ENCODE measurements at places on chromosomes 5 and 9.

DNA sequence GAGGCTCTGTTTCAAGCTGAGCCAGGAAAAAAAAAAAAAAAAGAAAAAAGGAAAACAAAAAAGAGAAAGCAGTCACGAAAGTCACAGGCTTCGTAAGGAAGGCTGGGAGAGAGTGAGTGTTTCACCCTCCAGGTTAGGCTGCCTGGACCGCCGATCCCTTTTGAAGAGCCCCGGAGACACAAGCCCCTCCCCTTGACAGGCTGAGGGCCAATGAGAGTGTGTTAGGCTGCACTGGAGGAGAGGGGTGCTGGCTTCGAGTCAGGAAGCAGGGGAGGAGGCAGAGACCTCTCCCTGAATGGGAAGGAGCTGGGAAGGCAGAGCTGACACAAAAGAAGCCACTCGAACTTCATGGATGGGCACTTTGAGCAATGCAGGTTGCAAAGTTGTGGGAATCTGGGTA, at the start of gene NMUR2:
NMUR2 (minus strand) TSS at position 135 of the 400 bp plus-strand sequence. CDS start 166 bp downstream, outside the sequence.
- no peak for DNase-seq

- no peak for DNase-seq
These were observed 9.9 kb downstream of the PTCH1 start for GRCh38 chr9:95506678-95507463.

GRCh38 chr9:133201424-133202144, 7.5 kb downstream of the OBP2B start:
- no peak for DNase-seq

DNA sequence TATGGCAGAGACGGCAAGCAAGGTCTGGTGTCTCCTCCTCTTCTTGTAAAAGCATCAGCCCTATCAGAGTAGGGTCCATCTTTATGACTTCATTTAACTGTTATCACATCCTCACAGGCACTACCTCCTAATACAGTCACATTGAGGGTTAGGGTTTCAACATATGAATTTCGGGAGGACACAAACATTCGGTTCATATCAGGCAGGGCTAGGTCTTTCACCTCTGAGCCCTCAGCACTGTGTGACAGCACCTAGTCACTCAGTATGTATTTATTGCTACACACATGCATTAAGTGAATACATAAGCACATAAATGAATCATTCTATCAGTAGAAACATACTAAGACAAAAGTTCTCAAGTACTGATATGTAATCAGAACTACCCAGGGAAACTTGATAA, 9.4 kb upstream of the BTF3 start:
- no peak for DNase-seq

GRCh38 chr5:43389679-43390329, 22.4 kb downstream of the CCL28 start:
- DNase-seq = no peak
